Activated naive CD8-positive, alpha-beta T cell treated with anti-CD3 and anti-CD28 coated beads for 36 hours (primary cell): ENCODE measurements at places on chromosomes 4 and X. TPM values are rescaled to one million over a fixed set of nuclear protein-coding genes. Genes with fewer than 3 reads are reported as not detected.

RTL9 gene
- total RNA-seq, result not detected

RRH gene
- total RNA-seq, result not detected

P2RY10 gene
- total RNA-seq, result 54.5 TPM

- no peak overlapping the region for H3K27ac ChIP-seq
- DNase-seq, result peak; percentile 52
- peaks cover 25% of the 10 kb centered on the region for H3K27me3 ChIP-seq
- no peak overlapping the region for H3K4me3 ChIP-seq
- peaks cover 4% of the 10 kb centered on the region for H3K4me1 ChIP-seq
- no peaks in the 10 kb centered on the region for H3K36me3 ChIP-seq
These were observed 24.0 kb downstream of the CYTL1 start for GRCh38 chr4:4995103-4995907.

DNA sequence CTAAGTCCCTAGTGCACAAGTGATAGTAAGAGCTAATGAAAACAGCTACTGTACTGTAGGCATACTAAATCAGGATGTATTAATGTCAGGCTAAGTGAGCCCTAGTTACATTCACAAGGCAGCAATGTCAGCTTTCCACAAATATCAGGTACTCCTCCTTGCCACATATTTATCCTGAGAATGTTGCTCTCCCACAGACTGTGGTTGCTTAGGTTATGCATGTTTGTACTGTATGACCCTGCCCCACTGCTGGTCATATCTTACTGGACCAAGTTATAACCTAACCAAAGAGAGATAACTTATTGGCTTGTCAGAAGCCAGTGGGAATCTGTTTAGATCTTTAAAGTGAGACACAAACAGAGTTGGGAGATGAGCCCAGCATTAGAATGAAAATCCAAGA is 241.0 kb downstream of the SLC39A8 start:
- DNase-seq, result no peak
- no peak overlapping the region for H3K4me3 ChIP-seq
- H3K27me3 ChIP-seq, result no peaks in the 10 kb centered on the region
- H3K27ac ChIP-seq, result no peak overlapping the region

GRCh38 chr4:94571298-94571697 is 119.6 kb downstream of the PDLIM5 start:
- H3K4me1 ChIP-seq, result peaks cover 4% of the 10 kb centered on the region
- no peaks in the 10 kb centered on the region for H3K27me3 ChIP-seq
- H3K36me3 ChIP-seq, result peaks cover 2% of the 10 kb centered on the region
- H3K4me3 ChIP-seq, result no peak overlapping the region

GRCh38 chrX:129959493-129959832 is 23.0 kb upstream of the BCORL1 start:
- peaks cover 9% of the 10 kb centered on the region for H3K4me1 ChIP-seq
- no peak overlapping the region for H3K27ac ChIP-seq
- H3K36me3 ChIP-seq, result no peaks in the 10 kb centered on the region
